ENCODE measurements at places on chromosomes 3 and 15.

- no peak for DNase-seq
Observed at GRCh38 chr3:12559520-12559919, 2.6 kb downstream of the MKRN2 start.

DNA sequence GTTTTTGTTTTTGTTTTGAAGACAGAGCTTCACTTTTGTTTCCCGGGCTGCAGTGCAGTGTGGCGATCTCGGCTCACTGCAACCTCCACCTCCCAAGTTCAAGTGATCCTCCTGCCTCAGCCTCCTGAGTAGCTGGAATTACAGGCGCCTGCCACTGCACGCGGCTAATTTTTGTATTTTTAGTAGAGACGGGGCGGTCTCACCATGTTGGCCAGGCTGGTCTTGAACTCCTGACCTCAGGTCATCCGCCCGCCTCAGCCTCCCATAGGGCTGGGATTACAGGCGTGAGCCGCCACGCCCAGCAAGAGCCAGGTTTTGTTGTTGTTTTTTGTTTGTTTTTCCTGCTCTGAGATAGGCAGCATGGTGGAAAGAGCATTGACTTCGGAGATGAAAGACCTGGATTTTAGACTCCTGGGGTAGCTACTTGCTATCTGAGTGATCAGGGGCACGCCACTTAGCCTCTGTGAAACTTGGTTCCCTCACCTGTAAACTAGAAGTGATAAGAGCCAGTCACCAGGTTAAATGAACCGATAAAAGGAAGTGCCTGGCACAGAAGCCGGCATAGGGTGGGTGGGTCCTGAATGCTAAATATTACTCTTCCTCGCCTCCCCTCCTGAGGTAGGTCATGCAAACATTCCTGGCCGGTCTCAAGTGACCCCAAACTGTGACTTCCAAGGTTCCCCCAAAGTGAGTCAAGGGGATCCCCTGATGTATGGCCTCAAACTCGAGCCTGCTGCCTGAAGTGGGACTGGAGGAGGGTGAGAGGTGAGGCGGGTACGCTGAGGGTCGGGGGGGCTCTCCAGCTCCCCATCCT is 62.9 kb upstream of the MCF2L2 start:
- no peak for DNase-seq

DNA sequence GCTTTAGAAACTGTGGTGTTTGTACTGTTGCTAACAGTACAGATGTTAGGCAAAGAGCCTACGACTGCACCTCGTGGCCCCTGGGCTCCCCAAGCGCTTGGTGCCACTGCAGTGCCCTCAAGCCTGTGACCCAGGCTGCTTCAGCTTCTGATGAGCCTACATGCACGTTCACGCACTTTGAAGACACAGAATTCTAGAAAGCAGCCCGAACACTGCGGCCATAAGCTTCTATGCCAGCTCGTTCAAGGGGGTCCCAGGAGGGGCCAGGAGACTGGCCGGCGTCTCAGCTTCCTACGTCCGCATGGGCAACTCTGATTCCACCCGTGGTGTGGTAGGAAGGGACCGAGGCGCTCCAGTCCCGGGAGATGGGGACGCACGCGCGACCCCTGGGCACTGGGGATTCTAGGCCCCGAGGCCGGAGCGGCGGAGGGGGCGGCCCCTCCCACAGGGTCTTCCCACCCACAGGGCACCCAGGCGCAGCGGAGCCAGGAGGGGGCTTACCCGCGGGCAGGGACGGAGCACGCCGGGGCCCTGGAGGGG is 653 bp downstream of the MYO5C start:
- no peak for DNase-seq

DNA sequence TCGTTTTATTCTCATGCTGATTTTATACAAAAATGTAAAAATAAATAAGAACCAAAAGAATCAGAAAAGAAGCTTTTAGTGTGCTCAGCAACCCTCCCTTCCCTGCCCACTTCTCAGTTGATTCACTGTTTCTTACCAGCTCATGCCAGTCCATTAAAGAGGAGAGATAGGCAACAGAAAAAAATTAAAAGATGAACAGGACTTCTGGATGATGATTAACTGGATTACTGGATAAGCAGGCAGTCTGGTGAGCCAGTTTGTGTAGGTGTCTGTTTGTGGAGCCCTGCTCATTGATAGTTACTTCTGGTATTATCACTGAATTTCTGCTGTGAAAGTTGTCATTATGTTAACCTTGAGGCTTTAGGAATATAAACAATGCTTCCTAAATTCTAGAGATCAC is 15.1 kb upstream of the GPR171 start:
- no peak for DNase-seq

DNA sequence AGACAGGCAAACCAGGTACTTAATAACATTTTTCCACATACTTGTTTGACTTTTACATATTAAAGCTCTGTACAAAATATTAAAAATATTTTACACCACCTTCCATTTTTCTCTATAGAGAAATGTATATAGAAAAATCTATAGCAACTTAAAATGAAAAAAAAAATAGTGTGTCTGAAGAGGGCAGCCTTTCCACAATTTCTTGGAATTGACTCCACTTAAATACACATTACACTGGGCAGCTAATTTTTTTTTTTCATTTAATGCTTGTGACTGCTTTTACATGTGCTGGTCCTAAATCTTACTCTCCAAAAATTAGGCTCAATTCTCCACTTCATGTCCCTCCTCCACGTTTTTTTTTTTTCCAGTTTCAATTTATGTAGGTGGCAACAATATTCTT is 427.0 kb upstream of the RBMS3 start:
- DNase-seq: no peak

- DNase-seq: no peak
Observed at GRCh38 chr15:69414701-69415167, 585 bp downstream of the KIF23 start.

DNA sequence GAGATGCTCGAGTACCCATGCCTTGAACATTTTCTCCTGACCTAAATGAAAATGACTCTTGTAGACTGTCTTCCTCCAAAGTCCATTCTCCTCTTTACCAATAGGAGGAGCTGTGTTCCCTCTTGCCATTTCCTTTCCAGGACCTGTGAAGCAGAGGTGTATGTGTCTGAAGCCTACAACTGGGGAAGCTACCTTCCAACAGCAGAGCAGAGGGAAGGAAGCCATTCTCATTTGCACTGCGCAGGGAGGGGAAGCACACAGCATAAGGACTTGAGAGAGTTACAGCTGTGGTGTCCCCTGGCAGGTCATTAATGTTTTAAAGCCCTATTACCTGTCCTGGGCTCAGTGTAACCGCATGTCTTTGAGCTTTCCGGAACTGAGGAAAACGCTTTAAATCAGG is 38.7 kb downstream of the HSPBAP1 start:
- DNase-seq: peak; percentile 31

DNA sequence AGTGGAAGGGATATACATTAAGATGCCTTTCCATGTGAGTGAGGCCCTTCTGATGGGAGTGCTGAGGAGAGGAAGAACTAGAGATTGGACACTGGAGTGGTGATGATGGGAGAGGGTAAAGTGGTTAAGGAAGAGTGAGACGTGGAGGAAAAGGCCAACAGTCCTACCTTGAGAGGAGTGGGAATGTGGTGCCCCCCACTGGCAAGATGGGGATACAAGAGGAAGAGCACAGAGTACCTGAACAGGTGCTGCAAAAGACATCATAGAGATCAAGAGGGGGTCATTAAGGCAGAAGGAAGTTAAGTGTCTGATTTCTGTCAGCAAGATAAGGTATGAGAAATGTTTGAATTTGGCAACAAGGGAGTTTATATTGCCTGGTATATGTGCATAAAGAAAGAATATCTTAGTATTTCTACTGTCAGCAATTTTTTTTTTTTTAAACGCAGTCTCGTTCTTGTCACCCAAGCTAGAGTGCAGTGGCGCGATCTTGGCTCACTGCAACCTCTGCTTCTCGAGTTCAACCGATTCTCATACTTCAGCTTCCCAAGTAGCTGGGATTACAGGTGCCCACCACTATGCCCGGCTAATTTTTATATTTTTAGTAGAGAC is 34.0 kb downstream of the ARIH2 start:
- DNase-seq: peak; percentile 39

DNA sequence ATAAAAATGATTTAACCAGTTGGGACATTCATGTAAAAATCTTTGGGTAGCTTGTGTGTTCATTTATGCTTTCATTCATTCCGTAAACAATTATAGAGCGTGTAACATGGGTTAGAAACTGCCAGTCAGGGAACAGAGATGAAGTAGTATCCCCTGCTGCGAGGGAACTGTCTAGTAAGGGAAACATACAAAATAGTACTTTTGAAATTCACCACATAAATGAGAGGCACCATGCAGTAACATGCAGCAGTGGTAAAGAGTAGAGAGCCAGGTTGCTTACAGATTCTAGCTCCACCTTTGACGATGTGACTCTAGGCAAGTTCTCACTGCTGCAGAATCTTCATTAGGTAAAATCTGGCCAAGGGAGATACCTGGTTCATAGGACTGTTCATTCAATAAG is 938 bp downstream of the DZIP3 start:
- DNase-seq: peak; percentile 8

GRCh38 chr3:23872330-23872729 is 44.5 kb downstream of the NKIRAS1 start:
- DNase-seq: no peak

DNA sequence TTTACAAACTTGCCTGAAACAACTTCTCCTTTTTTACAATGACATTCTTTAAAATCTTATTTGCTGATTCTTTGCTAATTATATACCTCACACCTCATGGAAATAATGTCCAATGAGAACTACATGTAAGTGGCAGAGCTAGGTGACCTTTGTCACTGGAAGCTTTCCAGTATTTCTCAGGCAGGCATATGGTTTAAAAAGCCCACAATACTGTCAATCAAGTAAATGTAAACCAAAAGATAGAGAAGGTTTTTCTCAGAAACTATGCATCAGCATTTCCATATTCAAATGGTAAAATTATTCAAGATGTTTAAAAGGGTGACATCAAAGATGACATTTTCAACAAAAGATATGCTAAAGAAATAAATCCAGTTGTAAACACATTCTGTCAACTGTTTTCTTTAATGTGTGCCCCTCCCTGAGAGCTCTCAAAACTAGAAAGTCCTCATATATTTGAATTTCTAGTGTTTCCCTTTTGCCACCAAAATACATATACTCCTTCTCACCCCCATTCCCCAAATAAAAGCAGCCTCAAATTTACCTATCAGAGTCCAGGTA is 10.1 kb upstream of the STRIT1 start:
- no peak for DNase-seq

DNA sequence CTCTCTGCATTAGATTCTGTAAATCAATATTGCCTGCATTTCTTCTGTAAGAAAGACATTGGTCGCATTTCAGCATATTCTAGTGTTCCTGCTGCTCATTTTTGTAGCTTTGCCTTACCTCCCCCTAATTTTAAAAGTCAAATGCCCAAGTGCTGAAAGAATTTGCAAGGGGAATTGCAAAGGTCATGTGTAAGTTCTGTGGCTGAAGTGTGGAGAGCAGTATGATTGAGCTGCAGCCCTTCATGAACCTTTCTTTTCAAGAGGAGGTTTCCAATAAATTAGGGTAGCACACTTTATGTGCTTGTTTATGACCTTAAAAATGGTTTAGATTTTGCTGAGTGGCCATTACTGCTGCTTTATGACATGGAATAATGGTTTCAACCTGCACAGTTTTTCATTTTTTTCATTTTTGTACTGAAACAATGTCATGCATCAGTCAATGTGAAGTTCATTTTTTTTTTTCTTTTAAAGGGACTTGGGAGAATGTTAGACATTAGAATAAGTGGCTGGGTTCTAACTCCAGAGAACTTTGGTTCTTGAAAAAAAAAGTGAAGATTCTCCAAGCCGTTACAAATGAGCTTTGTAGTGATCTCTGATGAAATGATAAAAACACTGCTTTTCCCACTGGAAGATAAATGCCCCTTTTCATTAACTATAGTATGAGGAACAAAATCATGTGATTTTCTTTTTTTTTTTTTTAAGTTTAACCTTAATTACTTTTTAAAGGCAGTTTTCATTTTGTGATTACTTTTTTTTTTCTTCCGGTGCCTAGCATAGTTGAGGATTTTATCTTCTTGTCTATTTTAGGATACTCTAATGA is 99.6 kb downstream of the MITF start:
- no peak for DNase-seq

DNA sequence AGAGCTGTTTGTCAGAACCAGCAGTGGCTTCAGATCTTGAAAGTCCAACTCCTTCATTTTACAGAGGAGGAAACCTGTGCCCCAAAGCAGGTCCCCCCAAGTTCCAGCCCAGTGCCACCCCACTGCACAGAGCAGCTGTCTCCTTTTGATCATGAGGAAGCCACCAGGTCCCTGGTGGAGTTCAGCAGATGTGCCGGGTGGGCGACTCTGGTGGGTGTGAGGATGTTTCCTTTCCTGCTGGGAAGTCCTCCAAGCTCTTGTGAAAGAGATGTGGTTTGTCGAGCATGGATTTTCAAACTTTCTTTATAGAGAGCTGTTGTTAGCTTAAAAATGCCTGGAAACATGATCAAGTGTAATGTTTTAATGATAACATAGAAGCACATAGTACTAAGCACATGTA is 52.0 kb downstream of the SMAD3 start:
- no peak for DNase-seq
